Natural killer cell (primary cell): ENCODE measurements at places on chromosomes 6 and 20. TPM values are rescaled to one million over a fixed set of nuclear protein-coding genes. Genes with fewer than 3 reads are reported as not detected.

DNA sequence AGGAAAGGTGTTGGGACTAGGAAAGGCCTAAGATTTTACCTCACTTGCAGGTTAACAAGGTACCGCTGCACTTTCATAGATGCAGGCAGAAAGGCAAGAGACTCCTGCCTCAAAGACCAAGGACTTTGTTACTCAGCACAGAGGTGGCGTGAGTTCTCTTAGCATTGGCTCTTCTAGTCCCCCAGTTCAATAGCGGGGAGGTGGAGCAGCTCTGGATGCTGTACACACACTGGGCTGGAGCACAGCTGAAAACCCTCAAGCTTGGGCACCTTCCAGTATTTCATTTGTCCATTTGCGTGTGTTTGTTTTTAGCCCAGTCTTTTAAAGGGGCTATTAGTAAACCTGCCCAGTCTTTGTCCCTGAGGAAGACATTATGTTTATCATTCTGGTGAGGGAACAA lies 345.2 kb downstream of the FARS2 start:
- H3K27me3 ChIP-seq = no peaks in the 10 kb centered on the region
- no peaks in the 10 kb centered on the region for H3K36me3 ChIP-seq
- no peak overlapping the region for H3K4me3 ChIP-seq
- DNase-seq = no peak

GRCh38 chr6:108653949-108654348 lies 93.2 kb downstream of the FOXO3 start:
- no peak for DNase-seq
- H3K4me1 ChIP-seq = peaks cover 22% of the 10 kb centered on the region
- no peaks in the 10 kb centered on the region for H3K36me3 ChIP-seq

DNA sequence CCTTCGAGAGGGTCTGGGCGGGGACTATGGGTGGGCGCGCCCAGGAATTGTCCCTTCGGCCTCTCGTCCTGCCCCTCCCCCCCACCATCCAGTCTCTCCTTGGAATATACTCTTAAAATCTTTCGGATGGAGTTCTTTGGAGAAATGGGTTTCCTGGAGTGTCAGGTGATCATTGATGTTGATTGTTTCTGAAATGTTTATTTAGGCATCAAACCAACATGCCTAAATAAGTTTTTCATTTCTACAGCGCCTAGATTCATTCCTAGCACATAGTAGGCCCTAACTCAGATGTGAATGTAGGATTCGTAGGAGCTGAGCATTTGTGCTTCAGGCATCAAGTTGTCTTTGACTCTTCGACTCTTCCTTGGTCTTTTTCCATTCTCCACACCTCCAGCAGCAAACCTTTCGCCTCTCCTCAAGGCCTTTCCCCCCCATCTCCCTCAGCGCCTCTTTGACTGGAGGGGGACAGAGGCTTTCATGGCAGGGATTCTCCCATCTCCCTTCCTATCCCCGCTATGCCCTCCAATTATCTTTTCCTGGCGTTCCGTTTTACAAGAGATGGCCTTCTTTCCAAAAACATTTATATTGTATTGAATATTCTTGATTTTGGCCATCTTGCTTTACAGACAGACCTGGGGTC lies 610 bp downstream of the CASP8AP2 start:
- DNase-seq = peak; percentile 18
- peaks cover 2% of the 10 kb centered on the region for H3K36me3 ChIP-seq
- H3K4me1 ChIP-seq = peaks cover 28% of the 10 kb centered on the region
- no peaks in the 10 kb centered on the region for H3K27me3 ChIP-seq
- peak overlapping the region; percentile 55 for H3K27ac ChIP-seq

DNA sequence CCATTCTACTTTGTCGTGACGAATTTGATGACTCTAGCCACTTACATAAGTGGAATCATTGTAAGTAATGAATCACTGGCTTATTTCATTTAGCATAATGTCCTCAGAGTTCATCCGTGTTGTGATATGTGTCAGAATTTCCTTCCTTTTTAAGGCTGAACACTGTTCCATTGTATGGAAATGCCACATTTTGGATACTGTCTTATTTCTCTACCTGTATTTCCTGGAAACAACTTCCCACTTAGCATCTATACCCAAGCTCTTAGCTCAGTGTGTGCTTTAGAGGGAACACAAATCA lies 28.8 kb upstream of the GGTLC1 start:
- no peak overlapping the region for H3K27ac ChIP-seq
- peaks cover 6% of the 10 kb centered on the region for H3K4me1 ChIP-seq
- DNase-seq = no peak
- H3K4me3 ChIP-seq = no peak overlapping the region
- no peaks in the 10 kb centered on the region for H3K27me3 ChIP-seq

DNA sequence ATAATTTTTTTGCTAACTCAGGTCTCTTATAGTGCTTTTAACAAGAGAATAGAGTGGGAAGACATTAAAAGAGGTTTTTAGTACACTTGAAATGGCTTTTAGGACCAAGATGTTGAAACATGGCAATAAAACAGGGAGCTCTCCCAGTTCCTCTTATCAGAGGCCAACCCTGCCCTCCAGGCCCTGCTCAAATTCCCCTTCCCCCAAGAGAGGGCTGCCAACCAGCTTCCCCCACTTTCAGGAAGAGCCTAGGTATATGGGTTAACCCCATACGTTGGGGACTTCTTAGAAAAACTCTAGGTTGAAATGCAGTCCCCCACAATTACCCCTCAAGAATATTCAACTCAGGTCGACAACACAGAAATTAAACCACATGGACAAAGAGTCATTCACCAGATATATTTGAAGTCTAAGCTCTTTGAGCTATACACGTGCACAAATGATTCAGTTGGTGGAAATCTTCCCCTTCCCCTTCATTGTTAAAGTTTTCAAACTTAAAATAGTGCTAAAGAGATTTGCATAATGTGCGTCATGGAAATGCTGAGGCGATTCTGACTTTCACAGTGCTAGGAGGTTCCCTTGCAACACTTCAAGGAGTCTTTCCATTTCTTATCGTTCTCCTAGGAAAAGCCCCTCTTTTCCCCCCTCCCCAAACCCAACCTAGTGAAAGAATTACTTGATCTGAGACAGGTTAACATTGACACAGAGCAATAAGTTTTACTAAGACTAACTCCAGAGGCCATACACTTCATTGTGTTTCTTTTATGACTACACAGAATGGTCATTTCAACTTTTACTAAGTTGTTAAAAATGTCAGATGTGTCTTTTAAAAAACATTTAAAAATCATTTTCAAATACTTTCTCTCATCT lies 49.8 kb upstream of the ENPP5 start:
- H3K27me3 ChIP-seq = no peaks in the 10 kb centered on the region
- H3K4me1 ChIP-seq = no peaks in the 10 kb centered on the region
- H3K4me3 ChIP-seq = no peak overlapping the region
- H3K27ac ChIP-seq = no peak overlapping the region

DNA sequence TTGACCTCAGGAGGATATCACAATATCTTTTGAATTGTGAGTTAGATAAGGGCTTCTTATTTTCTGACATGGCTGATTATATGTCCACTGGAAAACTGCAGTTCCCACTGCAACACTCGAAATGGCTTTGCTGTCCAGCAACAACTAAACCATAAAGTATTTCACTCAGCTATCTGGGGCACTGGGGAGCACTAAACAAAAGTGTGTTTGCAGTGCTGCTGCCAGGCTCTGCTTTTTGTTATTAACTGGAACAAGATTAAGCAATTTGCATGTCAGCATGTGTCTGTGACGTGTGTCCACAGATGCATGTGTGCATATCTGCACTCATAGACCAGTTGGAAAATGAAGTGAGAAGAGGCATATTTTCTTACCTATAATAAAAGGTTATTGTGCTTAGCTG lies 107.8 kb upstream of the CCN2 start:
- DNase-seq = no peak
- no peak overlapping the region for H3K4me3 ChIP-seq
- H3K4me1 ChIP-seq = no peaks in the 10 kb centered on the region

DNA sequence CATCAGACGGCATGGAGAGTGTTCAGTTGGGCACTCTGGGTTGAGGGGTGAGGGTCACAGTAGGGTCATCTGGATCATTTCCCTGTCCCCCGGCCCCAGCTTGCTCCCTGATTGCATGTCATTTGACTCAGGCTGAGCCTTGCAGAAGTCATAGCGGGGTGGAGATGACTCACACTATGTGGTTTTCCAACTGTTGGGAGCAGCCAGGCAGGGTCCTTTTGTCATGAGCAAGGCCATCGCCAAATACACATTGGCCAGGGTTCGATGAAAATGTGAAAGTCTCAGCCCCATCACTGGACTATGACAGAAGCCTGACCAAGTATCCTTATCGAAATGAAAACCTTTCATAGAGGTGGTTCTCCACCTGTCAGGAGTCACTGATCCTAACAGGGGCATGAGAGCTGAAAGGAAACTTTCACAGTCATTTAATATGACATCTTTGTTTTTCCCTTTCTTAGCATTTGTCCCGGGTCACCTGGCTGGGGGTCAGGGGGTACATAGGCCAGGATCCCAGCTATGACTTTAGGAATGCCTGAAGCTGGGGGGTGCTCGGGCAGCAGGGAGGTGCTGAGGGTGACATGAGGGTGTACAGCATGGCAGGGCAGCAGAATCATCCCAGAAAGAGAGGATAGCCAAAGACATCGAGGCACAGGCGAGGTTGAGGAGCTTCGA lies 70.2 kb upstream of the CD93 start:
- no peak overlapping the region for H3K27ac ChIP-seq
- H3K4me1 ChIP-seq = peaks cover 20% of the 10 kb centered on the region
- H3K4me3 ChIP-seq = no peak overlapping the region
- H3K36me3 ChIP-seq = no peaks in the 10 kb centered on the region
- no peaks in the 10 kb centered on the region for H3K27me3 ChIP-seq

GRCh38 chr20:58229198-58229798 lies 845 bp upstream of the ANKRD60 start:
- H3K27me3 ChIP-seq = peaks cover 30% of the 10 kb centered on the region
- H3K4me3 ChIP-seq = no peak overlapping the region
- no peaks in the 10 kb centered on the region for H3K36me3 ChIP-seq
- DNase-seq = no peak

- no peak overlapping the region for H3K27ac ChIP-seq
- H3K4me1 ChIP-seq = no peaks in the 10 kb centered on the region
- DNase-seq = no peak
- H3K4me3 ChIP-seq = no peak overlapping the region
These were observed 60.0 kb downstream of the CNKSR3 start for GRCh38 chr6:154450498-154450897.

DNA sequence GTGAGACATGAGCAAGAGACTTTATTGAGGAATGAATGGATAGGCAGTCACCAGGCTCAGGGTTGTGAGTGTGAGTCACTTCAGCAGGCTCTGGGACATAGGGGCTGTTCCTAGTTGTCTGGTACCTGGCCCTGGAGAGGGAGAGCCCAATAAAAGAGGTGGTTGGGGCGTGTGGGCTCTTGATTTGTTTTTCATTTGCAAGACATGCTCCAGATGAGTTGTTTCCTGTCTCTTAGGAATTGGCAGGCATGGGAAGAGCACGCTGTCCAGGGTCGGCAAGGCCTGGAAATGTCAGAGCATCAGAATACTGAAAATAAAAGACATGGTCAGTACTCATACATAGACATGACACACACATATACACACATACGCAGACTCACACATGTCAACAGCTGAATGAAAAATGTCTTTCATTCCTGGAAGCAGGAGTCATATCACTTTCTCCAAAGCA lies 166.3 kb upstream of the SULF2 start:
- no peaks in the 10 kb centered on the region for H3K27me3 ChIP-seq
- H3K36me3 ChIP-seq = no peaks in the 10 kb centered on the region
- H3K4me3 ChIP-seq = no peak overlapping the region
- no peak overlapping the region for H3K27ac ChIP-seq
- H3K4me1 ChIP-seq = no peaks in the 10 kb centered on the region

DNA sequence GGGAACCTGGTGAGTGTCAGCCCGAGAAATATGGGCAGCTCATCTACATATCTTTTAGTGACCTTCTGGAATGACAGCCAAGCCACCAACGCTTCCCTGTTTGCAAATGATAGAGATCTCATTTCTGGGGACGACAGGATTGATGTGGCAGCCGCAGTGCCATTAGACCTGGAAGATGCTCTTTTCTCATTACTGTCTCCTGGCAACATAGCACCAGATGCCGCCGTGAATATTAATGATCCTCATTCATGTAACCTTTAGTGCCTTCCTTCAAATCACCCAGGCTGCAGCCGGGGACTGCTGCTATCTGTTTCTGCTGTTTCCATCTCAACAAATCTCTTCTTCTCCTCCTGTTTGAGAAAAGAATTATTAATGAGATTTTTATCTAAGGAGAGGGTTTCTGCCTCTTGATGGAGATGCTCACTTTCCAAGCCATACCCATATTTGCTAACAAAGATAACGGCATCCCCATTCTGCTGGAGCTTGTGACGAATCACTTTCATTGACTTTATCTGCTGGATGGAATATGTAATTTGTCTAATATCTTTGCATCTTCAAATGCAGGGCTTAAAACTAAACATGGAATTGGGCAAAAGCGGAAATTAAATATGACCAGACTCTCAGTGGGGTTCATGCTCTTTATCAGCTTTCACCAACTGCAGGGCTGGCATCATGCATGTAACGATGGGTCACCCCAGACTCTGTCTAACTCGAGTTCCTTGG lies 74.8 kb upstream of the KIF16B start:
- H3K4me1 ChIP-seq = no peaks in the 10 kb centered on the region
- H3K4me3 ChIP-seq = no peak overlapping the region
- H3K36me3 ChIP-seq = no peaks in the 10 kb centered on the region
- no peak for DNase-seq

GRCh38 chr6:44670146-44670545 lies 282.6 kb downstream of the CDC5L start:
- H3K4me1 ChIP-seq = no peaks in the 10 kb centered on the region
- no peak overlapping the region for H3K4me3 ChIP-seq
- no peaks in the 10 kb centered on the region for H3K36me3 ChIP-seq
- H3K27ac ChIP-seq = no peak overlapping the region
- no peak for DNase-seq

GRCh38 chr20:5524896-5525295 lies 208.1 kb upstream of the PROKR2 start:
- H3K27me3 ChIP-seq = no peaks in the 10 kb centered on the region
- H3K36me3 ChIP-seq = no peaks in the 10 kb centered on the region
- H3K4me3 ChIP-seq = no peak overlapping the region
- DNase-seq = no peak

DNA sequence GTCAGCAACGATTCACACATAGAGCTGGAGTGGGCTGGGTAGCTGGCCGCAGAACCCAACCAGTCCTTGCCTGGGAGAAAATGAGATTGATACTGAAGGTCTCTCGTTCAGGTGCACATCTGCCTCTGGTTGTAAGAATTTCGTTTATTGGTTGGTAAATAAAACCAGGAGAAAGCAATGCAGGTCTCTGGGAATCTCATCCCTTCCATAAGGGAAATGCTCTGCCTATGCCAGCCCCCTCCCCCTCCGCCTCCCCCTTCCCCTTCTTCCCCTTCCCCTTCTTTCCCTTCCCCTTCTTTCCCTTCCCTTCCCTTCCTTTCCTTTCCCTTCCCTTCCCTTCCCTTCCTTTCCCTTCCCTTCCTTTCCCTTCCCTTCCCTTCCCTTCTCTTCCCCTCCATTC lies 107.3 kb downstream of the DTD1 start:
- H3K4me3 ChIP-seq = no peak overlapping the region
- no peak overlapping the region for H3K27ac ChIP-seq

- no peak for DNase-seq
- H3K36me3 ChIP-seq = no peaks in the 10 kb centered on the region
- H3K27ac ChIP-seq = no peak overlapping the region
- no peak overlapping the region for H3K4me3 ChIP-seq
- no peaks in the 10 kb centered on the region for H3K27me3 ChIP-seq
These were observed 256.5 kb upstream of the PRND start for GRCh38 chr20:4465212-4465611.

SSTR4 gene
- total RNA-seq = not detected

SH3BGRL2 gene
- 1.6 TPM for total RNA-seq

FERMT1 gene
- total RNA-seq = not detected
